T-helper 22 cell (primary cell): ENCODE measurements at places on chromosomes 6 and 20.

GRCh38 chr20:63442100-63442493 lies 30.4 kb downstream of the KCNQ2 start:
- DNase-seq, result peak; percentile 19

DNA sequence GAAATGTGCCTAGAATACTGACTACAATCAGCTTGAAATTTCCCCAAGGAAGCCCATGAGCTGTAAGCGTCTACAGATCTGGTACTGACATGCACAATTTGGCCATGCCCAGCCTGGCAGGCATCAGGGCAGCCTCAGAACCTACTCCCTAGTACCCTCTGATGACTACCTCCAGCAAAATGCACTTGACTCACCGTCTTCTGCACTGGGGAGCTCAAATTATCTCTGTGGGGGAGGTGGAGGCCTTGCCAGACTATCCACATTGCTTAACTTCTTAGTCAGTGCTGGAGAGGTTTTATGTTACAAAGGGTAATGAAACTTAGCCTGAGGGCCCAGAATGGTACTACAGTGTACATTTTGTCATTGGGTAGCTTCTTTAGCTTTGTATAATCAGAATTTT lies 126.0 kb upstream of the ADGRF1 start:
- no peak for DNase-seq

DNA sequence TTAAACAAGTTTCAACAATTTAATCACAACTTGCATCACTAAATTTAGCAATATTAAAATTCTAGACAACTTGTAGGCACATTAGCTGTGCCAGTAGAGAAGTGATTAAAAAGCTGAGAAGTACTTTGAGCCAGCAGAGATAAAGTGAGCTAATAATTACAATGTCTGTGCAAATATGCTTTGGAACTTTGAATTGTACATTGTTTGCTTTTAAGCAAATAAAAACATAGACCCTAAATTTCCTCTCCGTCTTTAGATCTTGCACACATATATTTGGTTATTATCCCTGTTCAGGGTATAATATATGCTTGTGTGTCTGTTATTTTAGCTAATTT lies 44.2 kb upstream of the DEFB112 start:
- DNase-seq, result no peak

DNA sequence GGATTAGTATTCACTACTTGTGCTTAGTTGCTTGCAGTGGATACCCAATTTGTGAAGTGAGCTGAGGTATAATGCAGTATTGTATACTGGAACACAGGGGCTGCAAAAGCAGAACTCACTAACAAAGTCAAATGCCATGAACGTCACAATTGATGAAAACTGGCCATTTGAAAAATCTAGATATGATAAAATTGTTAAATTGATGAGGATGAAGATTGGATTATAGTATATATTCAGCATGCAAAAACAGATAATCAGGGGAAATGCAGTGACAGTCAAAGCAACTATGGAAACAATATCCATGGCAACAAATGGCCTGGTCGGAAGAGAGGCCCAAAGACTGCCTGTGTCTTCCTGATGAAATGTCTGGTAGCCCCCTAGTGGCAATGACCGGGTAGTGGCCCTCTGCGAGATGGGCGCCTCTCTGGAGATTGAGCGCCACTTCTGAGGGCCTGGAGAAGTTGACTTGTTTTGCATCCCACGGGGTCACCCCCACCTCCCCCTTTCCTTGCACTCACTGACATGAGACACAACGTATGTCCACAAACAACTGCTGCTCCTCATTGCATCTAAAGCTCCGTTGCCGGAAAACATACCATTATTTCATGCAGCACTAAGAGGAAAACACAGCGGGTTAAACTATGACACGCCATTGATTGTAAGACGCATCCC lies 43.6 kb downstream of the C6orf15 start:
- DNase-seq, result peak; percentile 35

DNA sequence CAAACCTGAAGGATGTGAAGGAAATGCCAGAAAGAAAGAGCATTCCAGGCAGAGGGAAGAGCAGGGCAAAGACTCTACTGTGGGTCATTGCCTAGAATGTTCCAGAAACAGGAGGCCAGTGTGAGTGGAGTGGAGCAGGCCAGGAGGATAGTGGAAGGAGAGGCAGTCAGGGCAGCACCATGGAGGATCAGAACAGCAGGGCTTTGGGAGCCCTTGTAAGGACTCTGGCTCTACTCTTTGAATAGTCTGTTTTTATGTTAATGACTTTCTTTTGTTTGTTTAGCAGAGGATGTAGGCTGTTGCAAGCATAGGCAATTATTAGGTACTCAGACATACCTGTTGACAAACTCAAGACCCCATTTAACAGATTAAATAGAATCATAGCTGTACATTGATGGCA lies 23.6 kb upstream of the FBXL4 start:
- DNase-seq, result no peak

GRCh38 chr6:74073429-74073828 lies 377.4 kb downstream of the CD109 start:
- no peak for DNase-seq

GRCh38 chr6:44655412-44656342 lies 268.2 kb downstream of the CDC5L start:
- peak; percentile 14 for DNase-seq

GRCh38 chr6:149085557-149085938 lies 232.0 kb upstream of the TAB2 start:
- no peak for DNase-seq

GRCh38 chr6:55748880-55749279 lies 126.5 kb downstream of the BMP5 start:
- DNase-seq, result no peak

DNA sequence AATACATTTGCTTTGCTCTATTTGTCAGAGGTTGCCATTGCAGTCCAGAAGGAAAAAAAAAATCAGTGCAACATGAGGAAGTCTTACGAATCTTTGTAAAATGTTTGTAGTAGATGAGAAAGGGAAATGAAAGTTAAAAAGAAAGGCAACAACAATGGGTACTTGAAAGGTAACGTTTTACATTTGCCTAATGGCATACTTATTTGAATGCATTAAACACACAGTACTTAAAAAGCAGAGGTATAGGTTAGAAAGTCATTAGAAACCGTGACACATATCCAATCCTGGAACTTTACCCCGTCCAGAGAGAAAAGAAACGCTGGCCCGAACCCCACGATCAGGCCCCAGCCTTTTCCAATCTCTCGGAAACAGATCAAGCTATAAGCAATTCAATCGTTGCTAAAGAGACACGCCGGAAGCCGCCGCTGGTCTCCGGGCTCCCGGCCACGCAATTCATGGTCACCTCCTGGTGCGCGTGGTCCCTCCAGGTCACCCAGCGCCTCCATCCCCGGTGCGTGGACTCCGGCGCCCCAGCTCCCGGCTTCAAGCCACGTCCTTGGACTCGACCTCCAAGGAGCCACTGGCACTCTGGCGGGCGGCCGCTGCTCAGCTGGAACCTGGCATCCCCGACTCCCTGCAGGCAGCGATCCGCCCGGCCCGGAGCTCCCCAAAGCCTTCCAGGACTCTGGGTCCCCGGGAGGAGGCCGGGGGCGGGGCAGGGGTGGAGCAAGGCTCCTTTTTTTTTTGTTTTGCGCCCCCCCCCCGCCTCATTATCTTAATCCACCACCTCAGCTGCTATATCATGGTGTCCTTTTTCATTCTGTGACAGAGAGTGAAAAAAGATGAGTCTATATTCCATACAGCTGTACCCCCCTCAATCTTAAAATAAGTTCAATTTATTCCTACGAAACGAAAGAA lies at the start of gene SLC18B1:
Gene SLC18B1 (minus strand): TSS at position 687 of the 918 bp plus-strand sequence. CDS start 181 bp downstream, at position 506.
- peak; percentile 48 for DNase-seq

DNA sequence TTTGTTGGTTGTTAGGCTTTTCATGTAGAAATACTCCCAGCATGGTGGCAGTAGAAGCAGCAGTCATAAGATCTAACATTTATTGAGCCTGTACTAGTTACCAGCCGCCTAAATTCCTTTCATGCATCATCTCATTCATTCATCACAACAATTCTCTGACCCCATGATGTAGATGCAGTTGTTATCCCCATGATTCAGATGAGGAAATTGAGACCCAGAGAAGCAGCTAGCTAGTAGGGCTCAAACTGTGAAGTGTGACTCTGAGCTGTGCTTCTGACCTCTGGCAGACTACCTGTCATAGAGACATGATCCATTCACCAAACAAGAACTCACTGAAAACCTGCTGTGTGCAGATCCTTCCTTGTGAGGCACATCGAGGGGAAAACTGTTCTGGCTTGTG lies 16.9 kb downstream of the RREB1 start:
- no peak for DNase-seq

- no peak for DNase-seq
These were observed 309.5 kb downstream of the TAF4 start for GRCh38 chr20:61755971-61756845.

DNA sequence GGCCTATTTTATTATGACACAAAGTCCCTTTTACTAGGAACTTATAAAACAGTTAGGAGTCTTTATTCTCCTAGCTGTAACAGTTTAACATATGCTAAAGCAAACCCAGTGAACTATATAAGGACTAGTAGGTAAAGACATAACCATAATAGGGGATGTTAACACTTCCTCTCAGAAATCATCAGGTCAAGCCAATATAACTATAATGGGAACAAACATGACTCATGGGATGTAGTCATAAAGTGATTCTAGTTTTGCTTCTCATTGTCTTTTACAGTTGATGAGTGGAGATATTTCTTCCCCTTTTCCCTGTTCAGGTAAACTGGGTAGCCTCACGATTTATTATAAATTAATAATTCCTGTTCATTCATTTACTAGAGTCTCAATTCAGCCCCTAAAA lies 9.7 kb downstream of the PTCHD4 start:
- DNase-seq, result no peak

DNA sequence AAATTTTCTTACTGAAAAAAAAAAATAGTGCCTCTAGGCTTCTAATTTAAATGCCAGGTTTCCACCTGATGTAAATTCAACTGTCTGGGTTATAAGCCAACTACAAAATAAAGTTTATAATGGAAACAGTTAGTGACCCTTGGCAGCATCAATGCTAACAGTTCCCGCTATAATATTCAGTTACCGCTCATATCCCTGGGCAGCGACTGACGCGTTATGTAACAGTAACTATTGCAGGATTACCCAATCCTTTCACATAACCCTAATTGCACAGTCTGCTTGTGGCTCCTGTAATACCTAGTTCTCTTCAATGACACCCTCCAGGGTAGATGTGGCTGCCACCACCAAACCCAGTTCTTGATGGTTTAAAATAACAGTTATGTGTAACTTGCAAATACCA lies 208.6 kb downstream of the MOXD1 start:
- no peak for DNase-seq

DNA sequence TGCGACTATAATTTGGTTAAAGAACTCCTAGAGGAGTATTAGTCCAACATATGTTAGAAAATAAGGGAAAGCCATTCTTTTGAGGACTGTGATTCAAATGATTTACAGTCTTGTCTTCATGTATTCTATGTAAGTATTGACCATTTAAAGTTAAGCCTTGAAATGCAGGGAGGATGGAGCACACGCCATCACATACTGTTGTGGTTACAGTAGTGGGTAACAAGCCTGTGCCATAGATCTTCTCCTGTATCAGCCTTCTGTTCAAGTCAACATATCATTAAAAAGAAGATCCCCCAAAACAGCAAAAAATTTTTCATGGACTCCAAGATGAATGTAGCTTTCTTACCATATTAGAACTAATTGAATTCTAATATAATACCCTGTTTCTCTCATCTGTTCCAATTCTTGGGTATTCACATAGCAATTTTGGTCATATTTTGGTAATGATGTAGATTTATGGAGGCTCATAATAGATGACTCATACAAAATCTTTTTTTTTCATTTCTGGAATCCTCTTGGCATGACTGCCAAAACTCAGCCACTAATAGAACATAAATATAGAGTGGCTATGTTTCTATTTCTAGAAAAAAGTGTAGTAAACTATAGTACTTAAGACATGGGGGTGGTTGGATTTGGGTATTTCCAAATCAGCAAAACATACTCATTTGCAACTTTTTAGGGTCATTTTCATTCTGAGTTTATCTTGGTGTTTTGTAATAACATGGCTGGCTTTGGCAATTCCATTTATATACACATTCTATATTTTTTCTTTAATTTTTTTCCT lies 413.5 kb downstream of the BCKDHB start:
- no peak for DNase-seq

DNA sequence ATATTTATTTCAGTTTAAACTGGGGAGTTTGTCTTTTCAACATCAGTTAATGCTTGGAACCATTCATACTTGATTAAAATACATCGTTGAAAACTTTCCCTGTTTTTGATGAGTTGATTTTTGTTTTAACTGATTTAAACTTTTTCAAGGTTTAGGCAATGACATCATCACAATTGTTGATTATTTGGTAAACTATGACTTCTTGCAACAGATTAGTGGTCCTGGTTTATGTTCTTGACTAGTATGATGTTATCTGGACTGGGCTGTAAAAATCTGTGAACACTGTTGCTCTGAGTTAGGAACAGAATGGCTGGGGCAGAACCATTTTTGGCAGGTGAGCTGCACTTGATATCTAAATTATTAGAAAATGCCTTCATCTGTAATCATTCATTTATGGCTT lies at the start of gene ZC2HC1B:
Gene ZC2HC1B (plus strand): TSS at position 241 of the 400 bp plus-strand sequence. CDS start 66 bp downstream, at position 307.
- DNase-seq, result no peak

GRCh38 chr6:14547284-14547998 lies 429.9 kb downstream of the CD83 start:
- no peak for DNase-seq

- no peak for DNase-seq
These were observed 98.0 kb downstream of the EYA2 start for GRCh38 chr20:46992640-46993035.

GRCh38 chr6:45078432-45078831 lies 249.7 kb upstream of the RUNX2 start:
- no peak for DNase-seq

GRCh38 chr6:154318721-154319120 lies 37.9 kb downstream of the IPCEF1 start:
- no peak for DNase-seq

DNA sequence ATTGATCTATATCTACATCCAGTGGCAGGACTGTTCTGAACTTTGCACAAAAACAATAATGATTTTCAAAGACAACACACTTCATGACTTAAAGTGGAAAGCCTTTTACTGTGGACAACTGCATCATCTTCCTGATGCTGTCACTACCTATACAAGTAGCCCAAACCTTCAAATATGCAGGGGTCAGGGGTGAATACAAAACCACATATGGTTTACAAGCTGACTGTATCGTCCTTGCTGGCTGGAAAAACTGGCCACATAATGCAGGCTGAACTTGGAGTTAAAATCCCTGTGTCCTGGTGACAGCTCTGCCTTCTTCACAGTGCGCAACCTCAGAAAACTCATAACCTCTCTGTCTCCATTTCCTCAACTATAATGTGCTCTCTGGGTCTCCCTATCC lies 128.9 kb downstream of the GMDS start:
- no peak for DNase-seq

GRCh38 chr6:141169419-141169818 lies 963.3 kb upstream of the GJE1 start:
- DNase-seq, result no peak

DNA sequence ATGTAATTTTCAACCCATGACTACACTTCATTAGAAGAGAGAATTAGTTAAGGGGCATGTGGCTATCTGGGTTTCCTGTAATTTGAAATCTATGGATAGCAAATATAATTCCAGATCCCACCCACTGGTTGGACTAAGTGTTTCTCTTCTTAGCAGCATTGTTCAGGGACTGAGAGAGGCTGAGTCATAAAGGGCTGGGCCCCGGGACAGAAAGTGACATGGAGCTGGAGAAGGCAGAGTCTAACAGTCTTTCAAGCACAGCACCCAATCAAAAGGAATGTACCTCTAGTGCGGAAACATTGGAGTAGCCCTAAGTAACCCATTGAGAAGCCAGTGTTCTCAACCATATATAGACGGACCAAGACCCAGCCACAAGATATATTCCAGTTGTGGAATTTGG lies 363.9 kb downstream of the DHX35 start:
- no peak for DNase-seq

- no peak for DNase-seq
These were observed 2.2 kb upstream of the TUBB2B start for GRCh38 chr6:3229566-3230178.

- no peak for DNase-seq
These were observed 192.3 kb downstream of the C6orf118 start for GRCh38 chr6:165117121-165117520.
